ENCODE measurements at places on chromosomes 16 and 17. TPM values are rescaled to one million over a fixed set of nuclear protein-coding genes. Genes with fewer than 3 reads are reported as not detected.

Gene CDRT15
- total RNA-seq, result not detected

Gene CSH2
- not detected for total RNA-seq

Gene NPIPB5
- total RNA-seq, result 82.8 TPM

Gene ZFPM1
- total RNA-seq, result 3.9 TPM

Gene TBC1D26
- total RNA-seq, result 0.18 TPM

Gene TNFRSF17
- total RNA-seq, result not detected

Gene C17orf78
- not detected for total RNA-seq

Gene ATP6V0D1
- total RNA-seq, result 140 TPM

Gene CXCL16
- total RNA-seq, result 0.37 TPM

Gene MEIOB
- not detected for total RNA-seq

Gene TBC1D3I
- not detected for total RNA-seq

Gene KRTAP1-4
- total RNA-seq, result not detected

Gene MYH11
- under 0.01 TPM for total RNA-seq

Gene CDR2L
- 19.9 TPM for total RNA-seq

Gene SMIM22
- total RNA-seq, result not detected

Gene ANKFN1
- 0.14 TPM for total RNA-seq

Gene GTF3C1
- total RNA-seq, result 89.9 TPM

Gene SDR42E2
- not detected for total RNA-seq

Gene RCVRN
- total RNA-seq, result not detected

Gene CA4
- not detected for total RNA-seq

Gene SLX4
- 4.8 TPM for total RNA-seq

Gene DCTN5
- 117 TPM for total RNA-seq
